ENCODE measurements at places on chromosomes 11 and 22.
A peak's percentile ranks its signal among the peaks of the same experiment; 100 is the strongest.

DNA sequence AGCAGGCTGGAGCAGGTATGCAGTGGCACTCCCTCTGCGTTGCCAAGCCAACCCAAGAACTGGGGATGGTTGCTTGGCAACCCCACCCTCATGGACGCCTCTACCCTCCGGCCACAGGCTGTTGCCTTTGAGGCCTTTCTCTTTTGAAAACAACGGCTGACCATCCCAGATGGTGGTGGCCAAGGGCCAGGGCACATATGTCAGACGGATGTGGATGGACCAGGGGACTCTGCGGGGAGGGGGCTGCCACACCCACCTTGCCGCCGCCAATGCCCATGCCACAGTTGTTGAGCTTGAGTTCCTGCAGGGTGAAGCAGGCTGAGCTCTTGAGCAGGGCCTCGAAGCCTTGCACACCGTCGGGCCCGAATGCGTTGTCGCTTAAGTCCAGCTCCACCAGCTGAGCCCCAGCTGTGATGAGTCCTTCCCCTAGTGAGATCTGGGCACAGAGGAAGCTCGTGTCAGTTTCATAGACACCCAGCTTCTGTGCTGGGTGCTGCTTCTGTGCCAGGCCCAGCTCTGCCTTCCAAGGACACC lies 21.5 kb downstream of the RANGAP1 start:
- DNase-seq = no peak

DNA sequence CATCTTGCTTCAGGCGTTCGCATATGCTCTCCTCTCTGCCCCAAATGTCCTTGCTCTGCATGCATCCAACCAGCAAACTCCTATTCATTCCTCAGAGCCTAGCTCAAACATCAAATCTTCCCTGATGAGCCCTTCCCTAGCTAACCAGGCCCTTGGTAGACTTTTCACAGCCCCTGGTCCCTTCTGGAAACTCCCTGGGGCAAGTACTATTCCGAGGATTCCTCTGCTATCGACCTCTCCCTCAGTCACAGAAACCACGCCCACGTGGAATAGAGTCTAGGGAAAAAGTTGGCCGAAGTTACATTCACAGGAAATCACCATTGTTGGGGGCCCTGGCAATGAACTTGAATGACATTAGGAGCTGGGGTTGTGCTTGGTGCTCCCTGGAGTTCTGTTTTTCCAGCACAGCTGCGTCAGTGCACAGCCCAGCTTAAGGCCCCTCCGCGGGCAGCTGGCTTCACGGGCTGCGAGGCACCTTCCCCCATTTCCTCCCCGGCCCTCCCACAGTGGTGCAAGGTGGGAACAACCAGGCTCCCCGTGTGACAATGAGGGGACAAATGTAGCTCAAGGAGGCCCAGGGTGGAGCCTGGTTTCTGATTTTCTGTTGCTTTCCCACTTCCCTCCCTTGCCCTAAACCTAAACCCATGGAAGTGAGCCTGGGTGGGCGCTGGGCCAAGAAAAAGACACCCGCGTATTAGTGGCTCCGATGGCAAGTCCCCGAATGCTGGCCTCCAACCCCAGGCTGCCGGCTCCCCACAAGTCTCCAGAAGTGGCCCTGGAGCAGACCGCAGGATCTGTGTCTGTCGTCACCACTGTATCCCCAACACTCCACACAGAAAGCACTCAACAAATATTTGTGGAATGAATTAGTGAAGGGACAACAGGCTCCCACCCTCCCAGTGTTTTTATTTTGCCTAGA lies 4.3 kb upstream of the ATP5MGL start:
- no peak for DNase-seq

DNA sequence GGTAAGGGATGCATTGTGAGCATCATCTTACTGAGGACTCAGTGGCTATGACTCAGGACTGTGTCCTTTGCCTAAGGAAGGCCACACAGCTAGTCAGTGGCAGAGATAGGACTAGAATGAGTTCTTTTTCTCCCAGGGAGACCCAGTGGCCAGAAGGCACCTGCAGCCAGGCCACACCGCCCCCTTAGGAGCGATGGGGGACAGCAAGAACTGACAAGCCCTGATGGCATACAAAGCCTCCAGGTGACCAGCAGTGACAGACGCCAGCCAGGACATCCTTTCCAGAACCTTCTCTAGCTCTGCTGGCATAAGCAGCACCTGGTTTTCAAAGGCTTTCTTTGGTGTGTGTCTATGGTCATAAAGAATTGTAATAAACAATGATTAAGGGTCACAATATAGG lies 240.1 kb downstream of the ST3GAL4 start:
- DNase-seq = no peak

DNA sequence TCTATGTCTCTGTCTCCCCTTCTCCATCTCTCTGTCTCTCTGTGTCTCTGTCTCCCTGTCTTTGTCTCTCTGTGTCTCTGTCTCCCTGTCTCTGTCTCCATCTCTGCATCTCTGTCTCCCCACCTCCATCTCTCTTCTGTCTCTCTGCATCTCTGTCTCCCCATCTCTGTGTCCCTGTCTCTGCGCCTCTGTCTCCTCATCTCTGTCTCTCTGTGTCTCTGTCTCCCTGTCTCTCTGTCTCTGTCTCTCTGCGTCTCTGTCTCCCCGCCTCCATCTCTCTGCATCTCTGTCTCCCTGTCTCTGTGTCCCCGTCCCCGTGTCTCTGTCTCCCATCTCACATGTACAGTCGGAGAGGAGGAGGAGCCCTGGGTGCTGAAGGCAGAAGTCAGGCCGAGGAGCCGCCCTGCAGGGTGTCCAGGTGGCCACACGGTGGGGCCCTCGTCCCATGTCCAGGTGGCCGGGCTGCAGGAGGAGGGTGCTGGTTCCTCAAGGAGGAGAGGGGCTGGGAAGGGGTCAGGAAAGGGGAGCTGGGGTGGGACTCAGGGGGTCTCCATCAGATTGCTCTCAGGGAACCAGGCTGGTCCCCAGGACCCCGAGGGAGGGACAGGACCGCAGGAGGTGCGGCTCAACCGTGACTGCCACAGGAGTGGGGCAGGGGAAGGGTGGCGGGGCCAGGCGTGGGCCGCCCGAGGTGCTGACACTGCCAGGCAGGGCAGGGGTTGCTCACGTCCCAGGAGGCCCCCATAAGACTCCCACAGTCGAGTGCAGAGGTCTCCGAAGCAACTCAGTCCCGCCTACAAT lies 25.6 kb upstream of the TH start:
- peak; percentile 83 for DNase-seq

GRCh38 chr11:128067780-128068179 lies 519.6 kb downstream of the ETS1 start:
- no peak for DNase-seq

- no peak for DNase-seq
Observed at GRCh38 chr11:69218946-69219720, 63.4 kb downstream of the SMIM38 start.

All from HEK293T (cell line).